ENCODE measurements at places on chromosomes 13 and 19. TPM values are rescaled to one million over a fixed set of nuclear protein-coding genes. Genes with fewer than 3 reads are reported as not detected.

DNA sequence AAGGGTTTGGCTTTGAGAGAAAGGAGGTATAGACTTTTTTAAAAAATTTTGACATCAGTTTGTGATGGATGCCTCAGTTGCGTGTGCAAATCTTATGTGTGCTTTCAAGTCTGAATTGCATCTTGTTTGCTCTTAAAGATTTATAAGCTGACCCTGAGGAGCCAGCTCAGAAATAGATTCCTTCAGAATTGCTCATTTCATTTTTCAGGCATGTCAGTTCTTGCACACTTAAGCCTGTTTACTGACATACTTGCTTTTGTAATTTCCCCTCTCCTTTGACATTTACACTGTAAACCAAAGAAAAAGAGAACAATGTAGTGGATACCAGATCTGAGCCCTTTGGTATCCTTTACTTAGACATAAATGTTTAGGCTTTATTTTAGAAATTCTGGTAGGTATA, 87.6 kb downstream of the RNF17 start:
- peak overlapping the region; percentile 82 for H3K27ac ChIP-seq
- H3K27me3 ChIP-seq: no peaks in the 10 kb centered on the region
- H3K36me3 ChIP-seq: no peaks in the 10 kb centered on the region
- peak; percentile 37 for DNase-seq

- no peak for DNase-seq
- H3K27me3 ChIP-seq: no peaks in the 10 kb centered on the region
- no peaks in the 10 kb centered on the region for H3K4me1 ChIP-seq
- H3K36me3 ChIP-seq: no peaks in the 10 kb centered on the region
- no peak overlapping the region for H3K4me3 ChIP-seq
- H3K27ac ChIP-seq: no peak overlapping the region
These were observed 282.9 kb downstream of the OLFM4 start for GRCh38 chr13:53311561-53311960.

SBK2 gene
- total RNA-seq: 0.28 TPM

GRCh38 chr19:43532962-43533545, at the start of gene ZNF575:
ZNF575 (plus strand) TSS chr19:43533188; CDS start chr19:43534423, 1,235 bp downstream.
- peak within 1 kb of the TSS; percentile 84 for H3K27ac ChIP-seq
- no peaks in the 10 kb centered on the region for H3K36me3 ChIP-seq
- peak; percentile 95 for DNase-seq
- H3K27me3 ChIP-seq: no peaks in the 10 kb centered on the region
- peak within 1 kb of the TSS; percentile 25 for H3K4me3 ChIP-seq

- no peak overlapping the region for H3K27ac ChIP-seq
- H3K4me3 ChIP-seq: no peak overlapping the region
- no peak for DNase-seq
- no peaks in the 10 kb centered on the region for H3K4me1 ChIP-seq
These were observed 72.8 kb downstream of the ATP7B start for GRCh38 chr13:51938454-51938853.

- no peaks in the 10 kb centered on the region for H3K27me3 ChIP-seq
- peaks cover 23% of the 10 kb centered on the region for H3K4me1 ChIP-seq
- peak overlapping the region; percentile 80 for H3K27ac ChIP-seq
- H3K4me3 ChIP-seq: peak overlapping the region; percentile 95
- DNase-seq: peak; percentile 78
These were observed 594 bp downstream of the URI1 start for GRCh38 chr19:29942404-29943261.

All from hepatocyte (in vitro differentiated cells).